ENCODE measurements at places on chromosomes 7 and 10.
A peak's percentile ranks its signal among the peaks of the same experiment; 100 is the strongest.

- peak; percentile 54 for DNase-seq
Measured at GRCh38 chr7:43873300-43873699, 4.0 kb upstream of the MRPS24 start.

- no peak for DNase-seq
Measured at GRCh38 chr7:7426676-7427075, 109.0 kb downstream of the COL28A1 start.

- no peak for DNase-seq
Measured at GRCh38 chr10:102675666-102676533, 31.6 kb downstream of the TRIM8 start.

GRCh38 chr7:107697321-107698049 lies 36.9 kb downstream of the SLC26A4 start:
- no peak for DNase-seq

Data from GOT3 (cell line).